ENCODE measurements at places on chromosomes 6 and 20.
A peak's percentile ranks its signal among the peaks of the same experiment; 100 is the strongest.

DNA sequence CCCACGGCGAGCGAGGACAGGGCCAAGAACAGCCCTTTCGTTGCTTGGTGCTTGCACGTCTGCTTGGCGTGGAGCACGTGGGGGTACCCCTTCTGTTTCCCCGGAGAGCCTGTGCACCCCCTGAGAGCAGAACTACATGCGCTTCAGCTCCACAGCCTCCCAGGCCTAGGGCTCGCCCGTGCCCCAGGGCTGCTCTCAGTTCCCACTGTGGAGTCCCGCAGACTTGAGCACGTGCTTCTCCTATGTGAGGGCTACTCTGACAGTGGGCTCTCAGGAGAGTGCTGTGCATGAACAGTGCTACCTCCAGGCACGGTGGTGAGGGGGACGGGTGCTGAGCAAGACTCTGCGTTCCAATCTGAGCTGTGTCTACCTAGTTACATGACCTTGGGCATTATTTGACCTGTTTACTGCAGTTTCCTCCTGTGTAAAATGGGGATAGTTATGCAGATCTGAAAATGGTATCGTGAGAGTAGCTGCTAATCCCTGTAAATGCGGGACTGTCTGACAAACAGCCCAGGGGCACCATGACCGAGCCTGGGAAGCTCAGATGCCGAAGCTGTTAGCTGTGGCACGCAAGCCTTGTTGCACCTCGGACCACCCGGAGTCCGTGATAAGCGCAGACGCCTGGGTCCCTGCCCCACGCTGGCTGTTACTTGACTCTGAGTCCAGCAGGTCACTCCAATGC is 82.4 kb downstream of the IRF4 start:
- H3K27me3 ChIP-seq = no peaks in the 10 kb centered on the region
- H3K4me3 ChIP-seq = no peak overlapping the region
- no peak overlapping the region for H3K27ac ChIP-seq
- no peaks in the 10 kb centered on the region for H3K4me1 ChIP-seq
- no peak for DNase-seq
- no peaks in the 10 kb centered on the region for H3K36me3 ChIP-seq

- H3K36me3 ChIP-seq = no peaks in the 10 kb centered on the region
- H3K27me3 ChIP-seq = no peaks in the 10 kb centered on the region
- H3K4me3 ChIP-seq = peak overlapping the region; percentile 25
- DNase-seq = peak; percentile 49
- H3K4me1 ChIP-seq = peaks cover 3% of the 10 kb centered on the region
These were observed 79.1 kb downstream of the ELOVL4 start for GRCh38 chr6:79868098-79868722.

- no peaks in the 10 kb centered on the region for H3K27me3 ChIP-seq
- H3K27ac ChIP-seq = no peak overlapping the region
- H3K4me3 ChIP-seq = no peak overlapping the region
- DNase-seq = no peak
These were observed 403.0 kb upstream of the SPTLC3 start for GRCh38 chr20:12605751-12606150.

DNA sequence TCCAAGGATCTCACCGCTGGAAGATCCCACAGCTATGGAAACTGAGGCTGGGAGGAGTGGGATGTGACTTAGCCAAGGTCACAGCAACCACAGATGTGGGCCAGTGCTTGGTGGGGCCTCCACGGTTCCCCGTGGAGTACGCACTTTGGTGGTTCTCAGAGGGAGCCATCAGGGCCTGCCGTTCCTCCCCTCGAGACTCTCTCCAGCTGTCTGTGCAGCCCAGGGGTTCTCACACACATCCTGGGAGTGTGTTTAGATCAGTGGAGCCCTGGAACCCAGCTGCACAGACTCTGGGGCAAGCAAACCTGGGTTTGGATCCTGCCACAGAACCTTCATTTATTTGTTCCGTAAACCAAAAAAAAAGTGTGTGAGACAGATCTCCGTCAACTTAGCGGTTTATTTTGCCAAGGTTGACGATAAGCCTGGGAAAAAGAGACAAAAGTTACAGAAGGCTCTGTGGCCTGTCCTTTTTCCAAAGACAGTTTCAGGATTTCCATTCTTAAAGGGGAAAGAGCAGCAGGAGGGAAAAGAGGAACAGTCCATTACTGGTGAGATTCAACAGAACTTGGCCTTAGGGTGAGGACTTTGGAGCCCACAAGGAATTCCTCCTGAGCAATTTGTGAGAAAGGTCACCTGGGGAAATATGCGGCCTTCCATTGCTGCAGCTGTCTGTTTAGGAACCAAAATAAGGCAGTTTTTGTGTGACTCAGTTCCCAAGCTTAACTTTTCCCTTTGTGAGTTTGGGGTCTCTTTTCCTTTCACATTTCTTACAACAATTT is 13.6 kb upstream of the MYMX start:
- H3K4me3 ChIP-seq = no peak overlapping the region
- H3K36me3 ChIP-seq = no peaks in the 10 kb centered on the region
- DNase-seq = no peak
- no peaks in the 10 kb centered on the region for H3K27me3 ChIP-seq
- H3K27ac ChIP-seq = peak overlapping the region; percentile 93

DNA sequence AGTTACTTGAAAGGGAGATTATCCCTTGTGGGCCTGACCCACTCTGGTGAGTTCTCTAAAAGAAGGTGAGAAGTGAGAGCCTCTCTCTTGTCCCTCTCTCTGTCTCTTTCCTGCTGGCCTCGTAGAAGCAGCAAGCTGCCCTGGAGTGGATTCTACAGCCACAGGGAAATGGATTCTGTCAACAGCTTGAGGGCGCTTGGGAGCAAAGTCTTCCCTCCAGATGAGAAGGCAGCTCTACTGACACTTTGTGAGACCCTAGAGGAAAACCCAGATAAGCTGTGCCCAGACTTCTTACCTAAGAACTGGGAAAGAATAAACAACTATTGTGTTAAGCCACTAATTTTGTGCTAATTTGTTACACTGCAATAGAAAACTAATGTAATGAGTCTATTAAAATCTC is 39.9 kb downstream of the ANKRD60 start:
- no peak overlapping the region for H3K4me3 ChIP-seq
- no peaks in the 10 kb centered on the region for H3K36me3 ChIP-seq

GRCh38 chr6:27053738-27054137 is 193.8 kb upstream of the PRSS16 start:
- H3K4me3 ChIP-seq = no peak overlapping the region
- no peaks in the 10 kb centered on the region for H3K4me1 ChIP-seq
- H3K27ac ChIP-seq = no peak overlapping the region
- H3K27me3 ChIP-seq = no peaks in the 10 kb centered on the region
- H3K36me3 ChIP-seq = no peaks in the 10 kb centered on the region

Data from H1 (cell line).